ENCODE measurements at places on chromosomes 4 and X.

DNA sequence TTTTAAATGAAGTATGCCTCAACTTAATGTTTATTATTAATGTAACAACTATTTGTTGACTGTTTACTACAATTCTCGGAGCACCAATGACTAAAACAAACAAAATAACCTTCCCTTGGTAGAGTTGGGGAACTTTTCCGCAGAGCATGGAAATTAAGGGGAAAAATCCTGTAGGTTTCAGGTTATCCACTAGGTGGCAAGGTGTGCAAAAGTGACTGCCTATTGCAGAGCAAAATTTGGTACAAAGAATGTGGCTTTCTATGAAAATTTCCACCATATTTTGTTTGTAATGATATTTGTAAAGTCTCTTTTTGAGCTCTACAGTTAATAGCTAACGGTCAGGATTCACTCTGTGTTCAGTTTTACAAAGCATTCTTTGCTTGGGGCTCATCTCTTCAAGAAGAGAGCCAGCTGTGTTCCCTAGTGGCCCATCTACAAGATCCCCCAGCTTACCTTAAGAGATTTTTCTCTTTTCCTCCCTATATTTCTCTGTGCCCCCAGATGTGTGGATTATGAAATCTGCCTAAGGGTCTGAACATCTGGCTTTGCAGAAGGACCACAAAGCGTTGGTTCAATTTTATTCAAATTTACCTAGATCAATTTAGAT is 61.1 kb downstream of the FBXO8 start:
- no peak for DNase-seq

- no peak for DNase-seq
Observed at GRCh38 chr4:145760176-145760575, 80.2 kb downstream of the C4orf51 start.

GRCh38 chr4:110091434-110092140 is 106.8 kb downstream of the ELOVL6 start:
- DNase-seq = no peak

GRCh38 chr4:174999407-174999806 is 81.2 kb downstream of the ADAM29 start:
- DNase-seq = no peak

DNA sequence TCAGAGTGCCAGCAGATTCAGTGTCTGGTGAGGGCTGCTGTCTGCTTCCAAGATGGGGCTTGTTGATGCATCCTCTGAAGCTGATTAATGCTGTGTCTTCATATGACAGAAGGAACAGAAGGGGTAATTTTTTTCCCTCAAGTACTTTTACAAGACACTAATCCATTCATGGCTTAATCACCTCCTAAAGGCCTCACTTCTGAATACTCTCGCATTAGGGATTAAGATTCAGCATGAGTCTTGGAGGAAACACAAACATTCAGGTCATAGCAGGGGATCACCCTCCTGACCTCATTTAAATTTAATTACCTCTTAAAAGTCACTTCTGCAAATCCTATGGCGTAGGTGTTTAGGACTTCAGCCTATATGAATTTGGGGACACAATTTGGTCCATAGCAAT is 1145.5 kb upstream of the PCDH10 start:
- no peak for DNase-seq

DNA sequence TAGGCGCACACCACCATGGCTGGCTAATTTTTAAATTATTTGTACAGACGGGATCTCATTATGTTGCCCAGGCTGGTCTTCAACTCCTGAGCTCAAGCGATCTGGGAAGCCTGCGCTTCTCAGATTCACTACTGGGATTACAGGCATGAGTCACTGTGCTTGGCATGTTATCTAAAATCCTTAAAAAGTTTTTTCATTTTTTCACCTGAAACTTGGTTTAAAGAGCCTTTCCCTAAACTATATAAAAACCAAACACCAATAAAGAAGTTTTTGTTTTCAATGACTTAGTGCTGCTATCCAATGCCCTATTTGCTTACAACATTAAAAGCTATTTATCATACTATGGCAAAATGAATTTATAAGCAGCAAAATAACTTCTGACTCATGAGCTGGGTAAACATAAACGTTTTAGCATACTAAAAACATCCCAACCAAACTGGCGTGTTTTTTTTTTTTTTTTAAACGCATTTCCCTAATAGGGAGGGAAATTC is 127.8 kb downstream of the UBE2K start:
- no peak for DNase-seq

- no peak for DNase-seq
Observed at GRCh38 chr4:122083989-122084388, 68.1 kb upstream of the BLTP1 start.

DNA sequence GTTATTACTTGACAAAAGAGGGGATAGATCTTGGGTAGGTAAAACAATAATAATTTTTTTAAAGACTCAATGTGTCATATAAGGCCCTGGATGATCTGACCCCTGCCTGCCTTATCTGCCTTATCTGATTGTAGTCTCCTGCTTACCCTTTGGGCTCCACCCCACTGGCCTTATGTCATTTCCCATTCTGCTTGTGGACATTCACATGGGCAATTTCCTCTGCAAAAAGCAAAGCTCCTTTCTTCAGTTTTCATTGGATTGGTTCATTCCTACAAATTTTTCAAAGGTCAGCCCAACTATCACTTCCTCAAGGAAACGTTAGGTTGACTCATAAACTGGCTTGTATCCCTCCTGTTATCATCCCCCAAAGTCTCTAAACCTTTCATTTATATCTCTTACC is 15.7 kb upstream of the TET2 start:
- no peak for DNase-seq

- no peak for DNase-seq
Observed at GRCh38 chr4:3802571-3803474, 36.6 kb downstream of the ADRA2C start.

GRCh38 chrX:68428431-68428830 is 4.9 kb downstream of the OPHN1 start:
- DNase-seq = no peak

DNA sequence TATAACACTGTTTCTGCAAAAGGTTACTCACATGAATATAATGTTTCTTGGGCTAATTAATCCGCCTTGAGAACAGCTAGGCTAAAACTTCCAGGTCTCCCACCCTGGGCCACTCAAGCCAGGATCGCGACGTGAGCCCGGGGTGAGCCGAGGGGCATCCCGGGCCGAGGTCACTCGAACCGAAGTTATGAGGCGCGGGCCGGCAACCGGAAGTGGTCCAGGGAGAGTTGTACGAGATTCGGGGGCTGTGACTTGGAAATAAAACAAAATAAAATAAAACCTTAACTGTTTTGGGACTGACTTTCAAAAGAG is 317 bp downstream of the CMC4 start:
- no peak for DNase-seq
